ENCODE measurements at places on chromosomes 13 and 19.

GRCh38 chr13:49323344-49323743 is 75.6 kb downstream of the CDADC1 start:
- no peaks in the 10 kb centered on the region for H3K27me3 ChIP-seq
- peaks cover 12% of the 10 kb centered on the region for H3K4me1 ChIP-seq
- H3K27ac ChIP-seq: no peak overlapping the region
- H3K36me3 ChIP-seq: no peaks in the 10 kb centered on the region
- no peak for DNase-seq

- H3K4me3 ChIP-seq: no peak overlapping the region
- no peaks in the 10 kb centered on the region for H3K4me1 ChIP-seq
- H3K36me3 ChIP-seq: peaks cover 47% of the 10 kb centered on the region
- H3K27ac ChIP-seq: no peak overlapping the region
- no peak for DNase-seq
- H3K27me3 ChIP-seq: no peaks in the 10 kb centered on the region
These were observed 18.5 kb downstream of the PPP1R12C start for GRCh38 chr19:55098716-55099556.

DNA sequence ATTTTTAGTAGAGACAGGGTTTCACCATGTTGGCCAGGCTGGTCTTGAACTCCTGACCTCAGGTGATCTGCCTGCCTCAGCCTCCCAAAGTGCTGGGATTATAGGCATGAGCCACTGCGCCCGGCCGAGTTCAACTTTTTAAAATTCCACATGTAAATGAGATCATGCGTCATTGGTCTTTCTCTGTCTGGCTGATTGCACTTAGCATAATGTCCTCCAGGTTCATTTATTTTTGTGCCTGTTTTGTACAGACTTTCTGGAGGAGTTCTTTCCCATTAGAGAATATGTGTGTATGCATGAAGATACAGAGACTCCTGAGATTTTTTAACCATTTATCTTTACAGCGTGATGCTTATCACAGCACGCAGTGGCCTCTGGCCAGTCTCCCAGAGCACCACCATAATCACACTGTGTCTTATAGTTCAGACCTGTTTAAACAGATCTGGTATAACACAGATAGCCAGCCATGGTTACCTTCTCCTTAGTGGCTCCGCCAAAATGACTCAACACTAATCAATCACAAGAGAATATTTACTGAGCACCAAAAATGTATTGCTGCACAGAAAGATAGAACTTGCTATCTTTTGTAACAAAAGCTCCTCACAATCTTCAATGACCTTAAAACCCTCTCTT is 11.4 kb upstream of the STARD13 start:
- H3K27me3 ChIP-seq: peaks cover 26% of the 10 kb centered on the region
- no peaks in the 10 kb centered on the region for H3K36me3 ChIP-seq
- no peaks in the 10 kb centered on the region for H3K4me1 ChIP-seq
- H3K27ac ChIP-seq: no peak overlapping the region

GRCh38 chr13:40388617-40389016 is 277.8 kb downstream of the FOXO1 start:
- no peaks in the 10 kb centered on the region for H3K36me3 ChIP-seq
- H3K4me3 ChIP-seq: peak overlapping the region; percentile 89
- H3K27ac ChIP-seq: peak overlapping the region; percentile 98
- peak; percentile 90 for DNase-seq
- H3K27me3 ChIP-seq: no peaks in the 10 kb centered on the region

DNA sequence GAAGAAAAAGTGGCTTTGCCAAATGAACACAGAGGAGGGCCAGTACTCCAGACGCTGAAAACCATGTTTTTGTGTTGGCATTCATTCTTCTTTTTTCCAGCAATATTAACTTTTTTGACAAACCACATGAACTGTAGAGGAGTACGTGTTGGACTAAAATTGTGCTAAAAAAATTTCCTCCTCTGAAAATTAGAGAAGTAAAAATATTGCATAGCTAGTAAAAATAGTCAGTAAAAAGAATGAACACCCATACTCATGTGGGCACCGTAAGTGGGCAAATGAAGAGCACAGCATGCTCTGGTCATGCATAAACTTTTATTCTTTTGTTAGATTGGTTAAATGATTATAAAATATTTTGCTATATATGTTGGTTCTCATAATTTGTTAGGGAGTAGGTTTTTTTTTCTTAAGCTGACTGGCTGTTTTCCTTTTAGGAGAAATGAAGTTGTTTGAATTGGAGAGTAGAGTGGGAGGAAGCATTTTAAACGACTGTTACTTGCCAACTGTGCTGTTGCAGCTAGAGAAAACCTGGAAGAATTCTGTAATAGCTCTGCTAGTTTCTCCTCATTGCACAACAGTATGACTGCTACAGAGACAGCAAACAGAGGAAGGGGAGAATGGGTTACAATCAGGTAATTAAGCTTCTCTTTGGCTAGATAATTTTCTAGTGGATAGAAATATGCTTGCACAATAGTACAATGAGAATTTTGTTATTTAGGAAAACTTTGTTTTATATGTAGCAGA is 222.4 kb downstream of the KCTD12 start:
- H3K27me3 ChIP-seq: no peaks in the 10 kb centered on the region
- no peak for DNase-seq
- H3K4me3 ChIP-seq: no peak overlapping the region
- H3K27ac ChIP-seq: no peak overlapping the region
- H3K4me1 ChIP-seq: no peaks in the 10 kb centered on the region

- H3K27ac ChIP-seq: peak overlapping the region; percentile 74
- H3K4me1 ChIP-seq: peaks cover 44% of the 10 kb centered on the region
- H3K4me3 ChIP-seq: peak overlapping the region; percentile 89
- H3K36me3 ChIP-seq: no peaks in the 10 kb centered on the region
- H3K27me3 ChIP-seq: no peaks in the 10 kb centered on the region
These were observed 2.0 kb downstream of the REX1BD start for GRCh38 chr19:18590273-18591272.
